Stimulated activated CD4-positive, alpha-beta T cell treated with anti-CD3 and anti-CD28 coated beads, Interleukin-2, amount 100 ng/mL, for 24 hours (primary cell): ENCODE measurements at places on chromosomes 16 and 17.

- peak; percentile 62 for DNase-seq
Observed at GRCh38 chr16:18983565-18984434, at the start of gene TMC7. Gene TMC7 (plus strand): TSS chr16:18983934. CDS start chr16:18984064, 130 bp downstream.

- no peak for DNase-seq
Observed at GRCh38 chr16:46768809-46769208, 20.7 kb upstream of the MYLK3 start.

DNA sequence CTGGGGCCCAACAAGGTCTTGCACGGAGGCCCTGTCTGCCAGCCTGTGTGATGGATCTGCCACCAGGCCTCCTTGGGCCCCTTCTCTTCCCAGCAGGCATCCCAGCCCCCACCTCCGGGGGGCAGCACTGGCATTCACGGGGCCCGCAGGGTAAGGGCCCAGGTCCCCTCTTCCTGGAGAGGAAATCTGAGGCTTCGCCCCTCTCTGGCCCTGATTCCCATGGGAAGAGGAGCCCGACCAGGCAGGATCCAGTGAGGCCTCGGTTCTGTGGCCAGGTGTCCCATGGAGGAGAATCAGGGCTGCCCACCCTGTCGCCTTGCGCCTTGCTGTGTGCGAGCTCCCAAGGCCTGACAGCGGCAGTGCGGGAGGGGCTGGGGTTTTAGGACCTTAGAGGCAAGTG is 48.4 kb downstream of the PDPK1 start:
- peak; percentile 21 for DNase-seq

DNA sequence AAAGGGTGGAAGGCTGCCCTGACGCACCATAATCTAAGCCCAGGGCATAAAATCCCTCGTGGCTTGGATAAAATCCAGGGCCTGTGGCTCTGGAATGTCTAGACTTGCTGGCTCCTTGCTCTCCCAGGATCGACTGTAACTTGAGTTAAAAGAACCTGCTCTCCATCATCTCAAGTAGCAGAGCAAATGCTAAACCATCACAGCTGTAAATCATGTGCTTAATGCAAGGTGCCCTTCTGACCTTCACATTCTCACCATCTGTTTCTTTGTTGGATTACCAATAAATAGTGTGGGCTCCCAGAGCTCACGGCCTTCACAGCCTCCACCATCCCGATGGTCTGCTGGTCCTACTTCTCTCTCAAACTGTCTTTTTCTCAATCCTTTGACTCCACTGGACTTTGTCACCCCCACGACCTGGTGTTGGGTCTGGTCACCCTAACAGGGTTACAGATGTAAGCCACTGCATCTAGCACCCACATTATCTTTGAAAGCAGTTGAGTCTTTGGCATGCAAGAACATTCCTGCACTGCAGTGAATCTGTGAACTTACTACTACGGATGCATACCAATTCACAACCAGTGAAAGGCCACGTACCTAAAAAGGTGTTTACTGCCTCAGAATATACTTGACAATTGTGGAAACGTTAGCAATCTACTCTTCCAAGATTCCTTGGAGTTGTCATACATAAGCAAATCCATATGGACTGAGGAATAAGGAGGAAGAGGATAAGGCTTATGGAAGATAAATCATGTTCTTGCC is 15.3 kb downstream of the RSL1D1 start:
- no peak for DNase-seq

DNA sequence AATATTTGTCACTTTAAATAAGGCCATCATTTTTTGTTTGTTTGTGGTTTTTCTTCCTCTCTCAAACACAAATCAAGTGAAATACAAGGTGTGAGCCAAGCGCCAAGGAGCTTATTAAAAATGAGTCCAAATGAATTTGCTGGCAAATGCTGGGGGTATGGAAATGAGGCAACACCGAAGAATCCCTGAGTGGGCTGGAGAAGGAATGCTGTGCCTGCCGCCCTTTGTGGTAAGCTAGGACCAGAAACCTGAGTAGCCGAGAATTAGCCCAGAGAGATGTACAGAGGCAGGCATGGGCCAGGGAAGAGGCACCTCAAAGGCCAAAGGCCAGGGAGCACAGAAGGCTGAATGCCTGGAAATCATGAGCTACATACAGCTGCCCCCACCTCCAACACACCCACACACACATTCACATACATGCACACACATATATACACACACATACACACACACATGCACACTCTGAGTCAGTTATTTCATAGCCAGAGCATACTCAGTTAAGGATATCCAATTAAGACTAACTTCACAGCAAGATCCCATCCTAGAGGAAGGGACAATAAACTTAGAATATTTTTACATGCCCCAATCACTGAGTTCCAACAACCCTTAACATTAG is 266.1 kb upstream of the DYNLRB2 start:
- DNase-seq, result no peak

GRCh38 chr17:38322897-38323296 is 20.9 kb downstream of the GPR179 start:
- DNase-seq, result no peak

DNA sequence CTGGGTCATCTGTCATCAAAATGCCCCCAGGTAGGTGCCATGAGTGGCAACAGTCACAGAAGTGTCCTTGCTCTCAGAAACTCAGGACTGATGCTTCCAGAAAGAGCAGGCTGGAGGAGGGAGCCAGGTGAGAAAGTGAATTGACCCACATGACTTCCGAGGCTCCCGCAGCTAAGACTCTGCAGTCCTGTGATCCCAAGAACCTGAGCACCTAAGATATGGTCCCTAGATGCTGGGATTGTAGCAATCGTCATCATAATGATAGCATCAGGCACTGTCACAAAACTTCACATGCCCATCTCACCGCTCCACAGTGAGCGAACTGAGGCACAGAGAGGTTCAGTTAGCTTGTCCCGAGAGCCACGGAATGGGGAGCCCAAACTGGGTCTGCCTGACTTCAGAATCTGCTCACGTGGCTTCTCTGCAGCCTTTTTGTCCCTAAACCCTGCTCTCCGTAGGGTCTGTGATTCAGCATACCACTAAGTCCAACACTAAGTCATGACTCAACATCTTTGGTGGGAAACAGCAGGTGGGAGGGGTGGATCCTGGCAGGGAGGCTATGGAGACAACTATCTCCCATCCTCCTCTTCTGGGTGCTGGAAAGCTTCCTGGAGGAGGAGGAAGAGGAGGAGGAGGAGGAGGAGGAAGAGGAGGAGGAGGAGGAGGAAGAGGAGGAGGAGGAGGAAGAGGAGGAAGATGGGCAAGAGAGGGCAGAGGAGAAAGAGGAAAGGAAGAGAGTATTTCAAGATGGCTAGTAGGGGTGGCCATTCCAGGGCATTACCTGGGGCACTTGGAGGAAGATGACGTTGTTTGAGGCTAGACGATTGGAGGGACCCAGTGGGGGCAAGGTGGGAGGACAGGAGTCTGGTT is 55.5 kb upstream of the DLX4 start:
- no peak for DNase-seq

- DNase-seq, result no peak
Observed at GRCh38 chr16:89232107-89232506, 14.6 kb downstream of the ZNF778 start.

DNA sequence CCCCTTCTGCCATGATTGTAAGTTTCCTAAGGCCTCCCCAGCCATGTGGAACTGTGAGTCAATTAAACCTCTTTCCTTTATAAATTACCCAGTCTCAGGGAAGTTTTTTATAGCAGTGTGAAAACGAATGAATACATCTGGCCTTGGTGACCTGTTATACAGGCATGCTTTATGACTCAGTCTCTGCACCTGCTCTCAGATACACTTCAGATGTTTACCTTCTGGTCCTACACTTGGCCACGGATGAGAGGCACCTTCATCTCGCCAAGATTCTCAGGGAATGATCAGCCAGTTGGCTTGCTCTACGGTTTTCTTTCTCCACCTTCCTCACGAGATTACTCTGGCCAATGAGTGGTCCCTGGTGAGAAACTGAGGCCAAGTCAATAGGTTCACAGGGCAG is 304.7 kb downstream of the CA10 start:
- no peak for DNase-seq

- no peak for DNase-seq
Observed at GRCh38 chr17:2933606-2934005, 129.8 kb downstream of the OR1D5 start.

DNA sequence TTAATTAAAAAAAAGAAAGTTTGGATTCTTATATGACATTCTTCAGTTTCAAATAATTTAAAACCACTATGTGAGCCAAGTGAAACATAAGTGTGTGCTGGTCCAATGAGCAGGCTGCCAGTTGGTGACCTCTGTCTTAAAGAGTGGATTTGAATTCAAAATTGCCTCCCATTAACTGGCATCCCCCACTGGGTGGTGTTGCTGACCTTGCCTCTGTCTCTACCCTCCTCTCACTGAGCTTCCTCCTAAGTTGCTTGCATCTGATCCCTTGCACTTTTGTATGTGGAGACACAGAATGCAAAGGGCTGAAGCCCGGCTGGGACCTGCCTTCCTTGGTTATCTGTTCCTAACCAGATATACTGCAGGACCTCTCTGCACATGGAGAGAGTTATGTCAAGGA is 160.6 kb downstream of the CYLD start:
- no peak for DNase-seq
